ENCODE measurements at places on chromosomes 7 and 10.

- H3K27me3 ChIP-seq, result peaks cover 21% of the 10 kb centered on the region
- no peaks in the 10 kb centered on the region for H3K4me1 ChIP-seq
- no peaks in the 10 kb centered on the region for H3K36me3 ChIP-seq
- peak overlapping the region; percentile 11 for H3K4me3 ChIP-seq
- DNase-seq, result no peak
- H3K27ac ChIP-seq, result no peak overlapping the region
Observed at GRCh38 chr7:21169667-21170580, 258.0 kb upstream of the SP4 start.

- H3K27me3 ChIP-seq, result no peaks in the 10 kb centered on the region
- DNase-seq, result no peak
- no peak overlapping the region for H3K4me3 ChIP-seq
- H3K4me1 ChIP-seq, result no peaks in the 10 kb centered on the region
Observed at GRCh38 chr7:109224100-109224499, 654.4 kb downstream of the DNAJB9 start.

DNA sequence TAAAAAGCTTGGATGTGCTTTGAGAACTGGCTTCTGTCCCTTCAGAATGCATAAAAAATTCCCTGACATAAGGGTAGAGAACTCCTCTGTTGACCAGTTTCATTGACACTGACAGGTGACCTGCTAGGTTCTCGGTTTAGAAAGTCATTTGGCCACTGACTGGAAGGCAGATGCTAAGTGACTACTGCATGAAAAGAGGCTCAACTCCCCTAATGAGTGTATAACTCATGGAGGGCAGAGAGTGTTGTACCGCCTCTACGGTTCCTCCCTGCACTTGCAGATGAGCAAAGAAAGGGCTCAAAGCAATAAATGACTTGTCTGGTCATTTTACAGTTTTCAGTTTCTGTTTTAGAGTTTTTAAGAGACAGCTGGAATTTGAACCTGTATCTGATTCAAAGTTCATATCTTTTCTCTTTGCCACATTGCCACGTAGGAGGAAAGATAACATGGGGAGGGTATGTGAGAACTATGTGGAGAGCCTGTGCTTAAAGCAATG, 2.9 kb upstream of the FGL2 start:
- no peaks in the 10 kb centered on the region for H3K36me3 ChIP-seq
- no peak for DNase-seq
- no peaks in the 10 kb centered on the region for H3K4me1 ChIP-seq
- H3K27me3 ChIP-seq, result no peaks in the 10 kb centered on the region

DNA sequence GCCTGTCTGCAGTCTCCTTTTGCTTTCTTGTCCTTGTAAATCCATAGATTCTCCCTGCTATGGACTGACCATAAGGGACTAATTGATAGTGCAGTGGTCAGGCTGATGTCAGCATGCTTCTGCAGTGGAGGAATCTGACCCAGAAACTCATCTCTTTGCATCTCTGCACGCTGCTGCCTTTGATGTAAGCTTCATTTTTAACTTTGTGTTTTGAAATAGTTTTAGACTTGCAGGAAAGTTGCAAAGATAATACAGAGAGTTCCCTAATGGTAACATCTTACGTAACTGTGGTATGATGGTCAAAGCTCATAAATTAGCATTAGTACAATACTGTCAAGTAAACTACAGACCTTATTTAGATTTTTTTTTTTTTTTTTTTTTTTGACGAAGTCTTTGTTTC, 89.6 kb downstream of the GALNT17 start:
- no peaks in the 10 kb centered on the region for H3K36me3 ChIP-seq
- H3K4me3 ChIP-seq, result no peak overlapping the region
- no peak for DNase-seq
- H3K4me1 ChIP-seq, result no peaks in the 10 kb centered on the region
- no peak overlapping the region for H3K27ac ChIP-seq

DNA sequence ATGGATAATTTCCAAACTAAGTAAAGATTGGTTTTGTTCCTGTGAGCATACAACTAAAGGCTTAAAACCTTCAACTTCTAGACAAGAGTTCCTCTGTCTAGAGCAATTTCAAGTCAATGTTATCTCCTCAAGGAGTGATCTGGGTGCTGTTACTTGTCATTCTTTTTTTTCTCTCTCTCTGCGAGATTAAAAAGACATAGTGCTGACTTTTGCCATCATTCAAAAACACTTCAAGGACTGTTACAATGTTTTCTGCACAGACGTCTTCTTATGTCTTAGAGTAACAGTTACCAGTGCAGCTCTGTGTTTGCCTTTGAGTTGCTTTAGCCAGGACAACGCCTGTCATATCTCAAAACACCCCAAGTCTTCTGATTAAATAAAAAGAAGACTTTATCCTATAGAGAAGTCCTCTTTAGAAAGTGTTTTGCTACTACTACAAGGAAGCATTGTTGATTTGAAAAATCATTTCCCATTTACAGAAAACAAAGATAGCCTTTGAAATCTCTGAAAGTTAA, 263.5 kb upstream of the FERD3L start:
- H3K4me1 ChIP-seq, result no peaks in the 10 kb centered on the region
- no peak overlapping the region for H3K27ac ChIP-seq
- no peak for DNase-seq
- H3K27me3 ChIP-seq, result no peaks in the 10 kb centered on the region
- H3K36me3 ChIP-seq, result no peaks in the 10 kb centered on the region

GRCh38 chr10:132441818-132442524, 45.0 kb downstream of the PWWP2B start:
- no peaks in the 10 kb centered on the region for H3K36me3 ChIP-seq
- H3K27ac ChIP-seq, result no peak overlapping the region
- DNase-seq, result no peak
- H3K4me3 ChIP-seq, result no peak overlapping the region
- peaks cover 2% of the 10 kb centered on the region for H3K4me1 ChIP-seq
- H3K27me3 ChIP-seq, result no peaks in the 10 kb centered on the region

DNA sequence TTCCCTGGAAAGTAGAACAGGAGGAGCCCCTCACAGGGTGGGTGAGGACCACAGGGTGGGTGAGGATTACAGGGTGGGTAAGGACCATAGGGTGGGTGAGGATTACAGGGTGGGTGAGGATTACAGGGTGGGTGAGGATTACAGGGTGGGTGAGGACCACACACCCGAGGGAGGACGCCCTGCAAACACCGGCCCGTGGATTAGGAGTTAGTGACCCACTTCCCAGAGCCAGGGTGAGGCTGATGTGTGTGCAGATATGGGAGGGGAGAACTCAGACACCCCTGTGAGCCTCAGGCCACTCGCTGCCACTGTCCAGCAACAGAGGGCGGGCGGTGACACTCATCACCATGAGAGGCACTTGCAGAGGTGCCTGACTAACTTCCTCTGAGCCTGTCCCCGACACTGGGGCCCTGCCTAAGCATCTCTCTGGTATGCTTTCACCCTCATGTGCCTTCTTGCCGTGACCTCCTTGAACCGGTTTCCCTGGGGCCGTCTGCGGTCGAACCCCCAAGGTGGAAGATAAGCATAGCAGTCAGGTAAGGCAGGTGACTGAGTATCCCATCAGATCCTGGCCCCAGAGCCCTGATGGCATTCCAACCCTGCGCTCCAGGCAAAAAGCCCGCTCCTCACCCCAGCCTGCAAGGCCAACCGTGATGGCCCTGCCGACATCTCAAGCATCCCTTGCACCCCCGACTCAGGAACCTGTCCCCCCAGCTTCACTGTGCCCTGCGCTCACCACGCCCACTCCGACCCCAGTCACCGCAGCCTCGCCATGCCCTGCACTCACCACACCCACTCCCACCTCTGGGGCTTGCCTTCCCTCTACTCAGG, 74.1 kb downstream of the FAM53B start:
- no peaks in the 10 kb centered on the region for H3K27me3 ChIP-seq
- peak overlapping the region; percentile 70 for H3K27ac ChIP-seq
- peaks cover 4% of the 10 kb centered on the region for H3K4me1 ChIP-seq
- no peaks in the 10 kb centered on the region for H3K36me3 ChIP-seq
- no peak for DNase-seq

DNA sequence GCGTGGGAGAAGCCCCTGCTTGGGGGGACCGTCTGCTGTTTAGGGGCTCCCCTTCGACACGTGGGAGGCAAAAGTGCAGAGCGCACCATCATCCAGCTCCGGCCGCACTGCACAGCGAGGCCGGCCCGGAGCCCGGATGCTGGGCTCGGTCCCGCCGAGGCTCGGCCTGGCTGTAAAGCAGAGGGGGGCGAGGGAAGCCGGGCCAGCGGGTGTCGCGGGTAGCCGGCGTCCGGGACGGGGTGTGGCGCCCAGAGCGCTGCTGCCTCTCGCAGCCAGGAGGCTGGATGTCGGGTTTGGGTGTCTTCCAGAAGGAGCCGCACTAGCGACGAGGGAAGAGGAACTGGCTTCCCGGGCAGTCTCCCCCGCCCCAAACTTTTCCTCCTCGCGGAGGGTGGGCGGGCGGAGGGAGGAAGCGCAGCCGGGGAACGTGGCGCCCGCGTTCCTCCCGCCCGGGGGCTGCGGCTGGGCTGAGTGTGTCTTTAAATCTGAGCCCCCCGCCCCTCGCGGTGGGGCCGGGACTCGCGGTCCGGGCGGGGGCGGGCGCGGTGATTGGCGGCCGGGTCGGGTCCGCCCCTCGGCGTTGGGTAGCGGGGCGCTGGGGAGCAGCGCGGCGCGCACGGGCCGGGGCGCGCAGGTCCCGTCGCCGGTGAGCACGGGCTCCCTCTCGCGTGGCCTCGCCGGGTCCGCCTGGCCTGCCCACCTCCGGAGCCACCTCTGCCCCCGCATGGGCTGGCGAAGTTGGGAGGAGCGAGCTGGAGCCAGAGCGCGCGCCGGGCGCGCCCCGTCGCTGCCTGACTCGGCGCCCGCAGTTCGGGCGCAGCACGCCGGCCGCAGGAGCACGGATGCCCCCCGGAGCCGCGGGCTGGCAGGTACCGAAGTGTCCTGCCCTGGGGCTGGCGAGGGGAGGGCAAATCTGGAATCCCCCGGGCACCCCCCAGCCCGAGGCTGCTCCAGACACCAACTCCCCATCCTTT, at the start of gene PALD1:
TSS of gene PALD1 (plus strand) at position 577 of the 974 bp plus-strand sequence. CDS start 47,185 bp downstream, outside the sequence.
- DNase-seq, result peak; percentile 43
- peak within 1 kb of the TSS; percentile 67 for H3K4me3 ChIP-seq
- H3K27me3 ChIP-seq, result no peaks in the 10 kb centered on the region
- H3K36me3 ChIP-seq, result no peaks in the 10 kb centered on the region
- peak within 1 kb of the TSS; percentile 42 for H3K27ac ChIP-seq
- peaks cover 11% of the 10 kb centered on the region for H3K4me1 ChIP-seq

DNA sequence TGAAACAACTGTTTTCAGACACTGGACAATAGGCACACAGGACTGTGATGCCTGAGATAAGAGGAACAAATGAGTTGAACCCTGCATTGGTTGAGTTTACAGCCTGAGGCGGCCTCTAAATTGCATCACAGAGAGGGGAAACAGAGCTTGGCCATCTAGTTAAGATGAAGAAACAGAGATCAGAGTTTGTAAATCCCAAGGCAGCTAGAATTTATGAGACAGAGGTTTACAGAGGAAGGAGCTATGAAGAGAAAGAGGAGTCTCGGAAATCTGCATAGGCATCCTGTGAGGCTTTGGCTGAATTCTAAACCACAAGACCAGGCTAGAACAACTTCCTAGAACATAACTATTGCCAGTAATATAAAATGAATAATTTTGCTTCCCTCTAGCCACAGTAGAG, 41.0 kb upstream of the OIT3 start:
- no peaks in the 10 kb centered on the region for H3K27me3 ChIP-seq
- H3K27ac ChIP-seq, result no peak overlapping the region
- H3K4me1 ChIP-seq, result no peaks in the 10 kb centered on the region
- no peak overlapping the region for H3K4me3 ChIP-seq
- H3K36me3 ChIP-seq, result no peaks in the 10 kb centered on the region

DNA sequence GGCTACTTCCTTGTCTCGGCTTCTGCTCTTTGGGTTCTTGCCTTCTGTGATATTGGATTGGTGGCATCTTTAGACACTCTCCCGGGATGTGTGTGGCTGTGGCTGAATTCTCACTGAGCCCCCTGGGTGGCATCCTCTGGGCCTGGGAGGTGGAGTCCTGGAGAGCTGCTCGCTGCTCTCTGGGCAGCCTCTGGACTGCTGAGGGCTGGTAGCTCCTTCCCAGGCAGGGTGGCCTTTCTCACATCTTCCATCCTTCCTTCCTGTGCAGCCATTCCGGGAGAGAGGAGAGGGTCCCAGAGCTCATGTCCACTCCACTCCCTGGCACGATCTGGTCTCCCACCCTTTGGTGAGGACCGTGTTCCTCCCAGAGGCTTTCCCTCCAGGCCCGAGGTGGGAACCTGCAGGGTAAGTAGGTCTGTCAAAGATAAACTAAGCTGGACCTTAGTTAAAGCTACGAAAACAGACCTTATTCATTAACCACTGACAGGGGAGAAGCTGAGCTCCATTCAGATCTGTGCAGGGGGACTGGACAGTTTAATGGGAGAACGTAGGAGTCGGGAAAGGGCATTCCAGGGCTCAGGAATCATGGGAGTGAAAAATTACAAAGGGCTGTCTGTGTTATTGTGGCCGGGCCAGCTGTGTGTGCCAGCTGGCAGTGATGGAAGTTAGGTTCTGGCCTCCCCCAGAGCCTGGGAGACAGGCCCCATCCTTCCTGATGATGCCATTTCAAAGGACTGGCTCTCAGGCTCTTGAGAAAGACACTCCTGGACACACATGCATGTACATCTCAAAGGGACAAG, 8.7 kb downstream of the ATP6V0E2 start:
- peaks cover 14% of the 10 kb centered on the region for H3K4me1 ChIP-seq
- H3K4me3 ChIP-seq, result no peak overlapping the region
- H3K36me3 ChIP-seq, result no peaks in the 10 kb centered on the region
- peak overlapping the region; percentile 81 for H3K27ac ChIP-seq
- DNase-seq, result peak; percentile 81

- no peak for DNase-seq
- no peaks in the 10 kb centered on the region for H3K36me3 ChIP-seq
- no peaks in the 10 kb centered on the region for H3K27me3 ChIP-seq
- no peak overlapping the region for H3K27ac ChIP-seq
Observed at GRCh38 chr10:23556727-23557440, 118.0 kb downstream of the OTUD1 start.

DNA sequence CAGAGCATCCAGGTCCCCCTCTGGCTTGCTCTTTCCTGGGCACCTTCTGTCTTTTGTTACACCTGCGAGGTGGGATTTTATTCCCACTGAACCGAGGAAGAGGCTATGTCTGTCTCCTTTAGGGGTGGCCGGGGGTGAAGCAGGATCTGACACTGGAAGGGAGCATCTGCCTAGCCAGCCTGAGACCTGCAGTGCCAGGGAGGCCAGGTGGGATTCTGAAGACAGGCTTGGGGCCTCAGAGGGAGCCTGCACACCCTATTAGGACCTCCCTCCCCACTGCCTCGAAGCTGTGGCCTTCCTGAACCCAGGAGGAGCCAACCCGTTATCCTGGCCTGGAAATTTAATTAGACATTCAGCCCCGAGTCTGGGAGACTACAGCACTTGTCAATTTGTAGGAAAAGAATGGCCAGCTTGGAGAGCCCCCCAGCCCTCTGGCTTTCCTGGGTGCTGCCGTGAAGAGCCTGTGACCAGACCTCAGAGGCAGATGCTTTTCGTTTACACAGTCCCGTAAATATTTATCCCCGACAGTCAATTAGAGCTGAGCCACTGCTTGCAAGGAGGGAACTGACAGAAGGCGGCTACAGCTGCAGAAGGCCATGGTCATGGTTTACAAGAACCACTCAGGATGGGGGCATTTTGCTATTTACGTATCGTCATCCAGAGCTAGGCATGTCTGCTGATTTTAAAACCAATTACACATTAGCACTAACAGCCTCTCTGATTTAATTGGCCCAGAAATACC, 19.7 kb downstream of the CHAT start:
- no peak overlapping the region for H3K27ac ChIP-seq
- no peak for DNase-seq
- no peaks in the 10 kb centered on the region for H3K36me3 ChIP-seq
- H3K4me1 ChIP-seq, result no peaks in the 10 kb centered on the region

- H3K36me3 ChIP-seq, result no peaks in the 10 kb centered on the region
- no peak overlapping the region for H3K27ac ChIP-seq
- no peaks in the 10 kb centered on the region for H3K4me1 ChIP-seq
Observed at GRCh38 chr7:157434231-157434630, 97.4 kb downstream of the DNAJB6 start.

GRCh38 chr10:51171946-51172345, 97.7 kb downstream of the PRKG1 start:
- no peak for DNase-seq
- no peak overlapping the region for H3K4me3 ChIP-seq
- no peak overlapping the region for H3K27ac ChIP-seq
- peaks cover 5% of the 10 kb centered on the region for H3K4me1 ChIP-seq

All from breast epithelium (tissue), 4 donors.